DMS79 treated with DMSO at 0.1 percent for 48 hours (cell line): ENCODE measurements at places on chromosomes 2 and 18.

- DNase-seq = no peak
Measured at GRCh38 chr2:43319541-43319940, 93.1 kb upstream of the ZFP36L2 start.

- no peak for DNase-seq
Measured at GRCh38 chr2:69092857-69093256, 79.9 kb downstream of the ANTXR1 start.

DNA sequence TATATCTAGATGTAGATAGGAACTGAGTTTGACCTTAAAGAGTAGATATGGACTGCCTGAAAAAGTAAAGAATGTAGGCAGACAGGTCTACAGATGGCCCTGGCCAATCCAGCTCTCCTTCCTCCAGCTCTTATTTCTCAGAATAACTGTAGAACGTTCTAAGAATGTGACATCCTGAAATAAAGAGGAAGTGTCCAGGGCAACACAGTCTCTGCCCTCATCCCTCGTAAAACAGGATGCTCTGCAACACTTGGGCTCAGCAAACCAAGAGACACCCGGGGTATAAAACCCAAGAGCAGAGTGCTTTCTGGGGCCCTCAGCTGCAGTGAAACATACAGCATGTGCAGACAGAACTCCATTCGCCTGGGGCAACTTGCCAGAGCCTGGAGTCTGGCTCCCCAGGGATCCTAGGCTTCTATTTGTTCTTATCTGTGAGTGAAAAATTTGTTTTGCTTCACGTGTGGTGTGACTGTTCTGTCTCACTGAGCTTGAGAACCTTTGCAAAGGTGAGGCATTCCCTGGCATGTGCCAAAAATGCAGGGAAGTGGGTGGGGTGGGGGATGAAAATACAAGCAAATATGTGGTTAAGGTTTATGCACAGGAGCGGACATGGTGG is 401.0 kb downstream of the SETBP1 start:
- DNase-seq = no peak

DNA sequence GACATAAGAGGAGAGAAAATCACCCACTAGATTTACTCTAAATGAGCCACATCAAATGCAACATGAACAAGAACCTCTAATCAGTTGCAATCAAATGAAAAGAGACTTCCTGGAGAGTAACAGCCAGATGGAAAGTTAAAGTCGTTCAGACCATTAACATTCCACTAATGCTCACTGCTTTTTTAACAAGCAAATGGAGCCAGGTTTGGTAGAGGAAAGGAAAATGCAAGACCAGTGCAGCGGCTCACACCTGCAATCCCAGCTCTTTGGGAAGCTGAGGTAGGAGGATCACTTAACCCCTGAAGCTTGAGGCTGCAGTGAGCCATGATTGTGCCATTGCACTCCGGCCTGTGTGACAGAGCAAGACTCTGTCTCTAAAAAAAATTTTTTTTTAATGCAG is 48.5 kb downstream of the CACNB4 start:
- DNase-seq = peak; percentile 28

GRCh38 chr2:236507393-236508085 is 62.1 kb upstream of the ACKR3 start:
- DNase-seq = peak; percentile 70

DNA sequence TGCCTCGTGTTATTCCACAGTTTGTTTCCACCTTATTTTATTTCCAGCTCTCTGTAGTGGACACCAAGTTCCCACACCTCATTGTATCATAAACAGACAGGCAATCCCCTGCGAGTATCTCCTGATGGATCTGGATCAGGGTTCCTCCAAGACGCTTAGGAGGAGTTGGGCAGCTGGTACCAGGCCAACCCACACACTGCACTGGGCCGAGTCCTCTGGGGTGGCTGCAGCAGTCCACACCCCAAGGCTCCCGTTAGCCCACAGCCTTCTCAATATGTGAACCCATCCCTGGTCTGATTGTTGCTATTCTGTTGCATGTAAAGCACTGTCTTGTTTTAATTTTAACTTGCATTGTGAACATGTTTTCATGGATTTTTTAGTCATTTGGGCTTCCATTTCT is 178.8 kb upstream of the RAB6C start:
- no peak for DNase-seq
